ENCODE measurements at places on chromosomes 4 and X.

DNA sequence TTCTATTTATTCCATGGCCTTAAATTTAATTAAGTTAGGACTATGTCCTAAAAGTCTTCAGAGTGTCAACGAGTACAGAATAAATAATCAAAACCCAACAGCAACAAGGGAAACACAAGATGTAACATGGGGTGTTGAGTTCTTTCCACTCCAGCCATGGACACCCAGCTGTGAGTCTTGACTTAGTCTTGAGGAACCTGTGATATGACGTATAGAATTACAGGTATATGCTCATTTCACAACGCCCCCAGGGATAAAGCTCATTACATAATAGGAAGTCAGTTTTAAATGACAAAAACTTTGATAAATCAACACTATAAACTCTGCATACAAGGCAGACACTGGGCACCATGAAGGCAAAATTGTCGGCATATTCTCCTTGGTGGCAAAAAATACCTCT lies 200.0 kb upstream of the CASK start:
- DNase-seq: no peak

- DNase-seq: no peak
Observed at GRCh38 chr4:15428611-15429010, 778 bp downstream of the C1QTNF7 start.

GRCh38 chr4:52935317-52935716 lies 73.2 kb downstream of the RASL11B start:
- DNase-seq: no peak

GRCh38 chr4:94828882-94829281 lies 71.1 kb downstream of the BMPR1B start:
- no peak for DNase-seq

GRCh38 chr4:80986011-80986410 lies 44.5 kb upstream of the BMP3 start:
- no peak for DNase-seq
